ENCODE measurements at places on chromosomes 5 and 9.
A peak's percentile ranks its signal among the peaks of the same experiment; 100 is the strongest.

DNA sequence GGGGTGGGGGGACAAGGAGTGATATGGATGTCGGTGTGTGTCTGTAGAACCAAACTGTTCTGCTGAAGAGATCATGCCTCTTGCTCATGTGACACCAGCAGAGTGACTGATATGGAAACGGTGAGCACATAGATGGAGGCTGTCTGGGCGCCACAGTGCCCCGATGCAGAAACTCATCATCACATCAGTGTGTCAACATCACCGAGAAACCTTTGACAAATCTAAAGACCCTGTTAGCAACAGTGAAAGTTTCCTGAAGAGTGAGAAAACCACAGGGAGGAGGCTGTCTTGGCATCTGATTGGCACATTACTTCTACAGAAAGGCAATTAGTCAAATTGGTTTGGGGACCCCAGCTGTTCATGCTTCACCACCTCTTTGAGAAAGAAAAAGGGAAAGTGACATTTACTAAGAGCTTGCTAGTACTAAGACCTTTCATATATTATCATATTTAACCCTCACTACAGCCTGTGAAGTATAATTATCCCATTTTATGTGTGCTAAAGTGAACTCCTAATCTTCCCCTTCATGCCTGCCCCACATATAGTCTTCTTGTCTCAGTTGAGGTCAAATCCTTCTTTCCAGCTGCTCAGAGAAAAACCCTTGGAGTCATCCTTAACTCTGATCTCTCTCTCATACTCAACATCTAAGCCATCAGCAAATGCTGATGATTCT, 25.6 kb downstream of the CSF2 start:
- DNase-seq, result peak; percentile 80

- no peak for DNase-seq
Measured at GRCh38 chr5:7991125-7991821, 122.3 kb downstream of the MTRR start.

DNA sequence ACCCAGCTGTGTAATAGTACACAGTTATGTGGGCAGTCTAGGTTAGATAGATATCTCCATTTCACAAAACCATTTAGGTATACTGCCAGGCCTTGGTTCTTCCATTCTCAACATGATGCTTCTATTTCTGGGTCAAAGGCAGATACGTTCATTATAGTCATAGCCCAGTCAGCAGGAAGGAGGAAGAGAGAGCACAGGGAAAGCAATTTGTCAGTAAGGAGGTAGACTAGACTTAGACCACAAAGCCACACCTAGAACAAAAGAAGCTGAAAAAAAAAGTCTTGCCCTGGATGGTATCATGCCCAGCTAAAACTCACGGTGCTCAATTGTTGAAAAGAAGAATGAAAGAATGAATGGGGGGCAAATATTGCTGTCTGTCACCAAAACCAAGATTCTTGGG, 7.6 kb downstream of the INVS start:
- no peak for DNase-seq

DNA sequence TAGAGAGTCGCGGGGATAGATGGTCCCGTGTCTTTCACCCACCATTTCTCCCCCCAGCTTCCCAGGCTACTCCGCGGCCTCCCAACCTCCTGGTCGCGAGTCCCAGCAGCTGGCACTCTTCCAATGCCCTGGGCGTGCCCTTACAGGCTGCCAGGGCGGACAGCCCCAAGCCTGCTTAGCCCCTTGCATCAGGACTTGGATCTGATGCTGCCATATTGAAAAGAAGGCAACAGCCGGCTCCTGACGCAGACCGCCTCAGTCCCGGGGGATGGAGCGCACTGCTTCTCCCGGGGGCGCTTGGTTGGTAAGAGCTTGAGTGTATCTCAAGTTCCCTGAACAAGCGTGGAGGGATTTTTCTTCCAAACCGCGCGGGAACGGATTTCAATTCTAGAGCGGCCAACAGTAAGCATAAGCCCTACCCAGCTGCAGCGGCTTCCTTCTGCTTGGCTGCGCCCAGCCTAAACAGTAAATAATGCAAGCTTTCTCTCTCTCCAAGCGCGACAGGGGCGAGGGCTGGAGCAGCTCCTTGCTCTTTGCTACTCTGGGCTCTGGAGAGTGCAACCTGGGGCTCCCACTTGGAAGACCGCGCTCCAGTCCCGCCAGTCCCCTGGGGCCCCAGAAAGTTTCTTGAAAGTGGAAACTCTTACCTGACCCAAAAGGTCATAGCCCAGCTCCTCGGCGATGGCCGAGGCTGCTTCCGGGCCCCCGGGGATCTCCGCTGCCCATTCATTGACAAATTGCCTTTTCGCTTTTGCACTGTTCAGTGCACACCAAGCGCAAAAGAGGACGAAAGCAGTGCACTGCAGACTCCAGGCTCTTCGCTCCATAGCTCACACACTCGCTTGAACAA, 607 bp downstream of the PCSK1 start:
- no peak for DNase-seq

GRCh38 chr5:180810210-180810958, 7.8 kb upstream of the MGAT1 start:
- DNase-seq, result peak; percentile 94

DNA sequence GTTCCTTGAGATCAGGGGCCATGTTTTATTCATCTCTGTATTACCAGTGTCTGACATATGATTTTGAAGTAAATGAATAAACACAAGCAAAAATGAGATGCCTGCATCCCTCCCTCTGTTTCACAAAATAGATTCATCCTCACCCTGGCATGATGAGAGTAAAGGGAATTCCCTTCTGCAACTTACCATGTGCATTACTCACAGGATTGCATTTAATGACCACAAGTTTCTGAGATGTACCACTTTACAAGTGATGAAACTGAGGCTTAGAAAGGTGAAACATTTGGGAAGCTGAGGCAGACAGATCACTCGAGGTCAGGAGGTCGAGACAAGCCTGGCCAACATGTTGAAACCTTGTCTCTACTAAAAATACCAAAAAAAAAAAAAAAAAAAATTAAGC, 74.2 kb upstream of the TNFSF8 start:
- DNase-seq, result no peak

DNA sequence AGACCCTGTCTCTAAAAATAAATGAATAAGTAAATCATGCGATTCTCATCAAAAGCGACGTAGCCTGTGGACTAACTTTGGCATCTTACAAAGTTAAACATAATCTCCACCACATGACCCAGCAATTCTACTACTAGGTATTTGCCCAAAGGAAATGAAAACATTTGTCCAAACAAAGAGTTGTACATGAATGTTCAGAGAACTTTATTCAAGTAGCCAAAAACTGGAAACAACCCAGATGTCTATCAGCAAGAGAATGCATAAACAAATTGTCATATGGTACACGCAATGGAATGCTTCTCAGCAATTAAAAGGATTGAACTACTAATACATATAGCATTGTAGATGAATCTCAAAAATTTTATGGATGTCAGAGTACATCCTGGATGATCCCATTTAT, 82.6 kb downstream of the ADRB2 start:
- DNase-seq, result no peak

DNA sequence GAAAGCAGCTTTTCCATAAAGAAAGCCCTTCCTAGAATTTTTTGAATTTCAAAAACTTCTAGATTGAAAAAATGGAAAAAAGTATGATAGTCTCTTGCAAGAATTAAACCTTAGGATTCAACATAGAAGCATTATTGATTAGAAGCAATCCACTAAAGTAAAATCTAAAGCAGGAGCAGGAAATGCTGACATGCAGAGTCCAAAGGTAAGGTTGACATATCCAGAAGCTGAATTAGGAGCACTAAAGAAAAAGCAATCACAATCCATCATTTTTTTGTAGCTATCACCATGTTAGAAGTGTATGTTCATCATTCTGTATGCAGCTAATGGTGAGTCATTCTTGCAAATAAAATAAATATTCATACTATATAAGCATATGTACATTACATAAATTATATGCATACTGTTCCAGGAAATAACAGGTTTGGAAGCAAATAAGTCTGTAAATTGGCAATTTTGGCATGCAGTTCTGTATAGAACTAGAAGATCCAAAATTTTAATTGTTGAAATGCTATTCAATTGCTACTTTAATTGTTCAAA, 39.4 kb upstream of the RNF180 start:
- DNase-seq, result no peak

DNA sequence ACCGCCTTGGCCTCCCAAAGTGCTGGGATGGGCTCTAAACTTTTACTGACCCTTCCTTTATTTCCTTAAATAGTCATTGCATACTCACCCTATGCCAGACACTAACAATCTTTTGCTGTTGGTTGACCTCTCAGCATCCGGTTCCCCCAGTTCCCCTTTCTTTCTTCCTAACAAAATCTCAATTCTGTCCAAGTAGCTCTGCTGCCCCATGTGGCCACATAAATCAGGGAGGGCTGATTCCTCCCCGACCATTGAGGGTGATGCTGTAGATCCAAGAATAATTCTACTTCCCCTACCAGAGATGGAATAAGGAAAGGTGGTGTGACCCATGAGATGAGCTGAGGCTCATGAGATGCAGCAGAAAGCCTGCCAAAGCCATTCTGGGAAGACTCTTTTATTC, 315.3 kb upstream of the MSX2 start:
- no peak for DNase-seq
